ENCODE measurements at places on chromosomes 6 and 20.

DNA sequence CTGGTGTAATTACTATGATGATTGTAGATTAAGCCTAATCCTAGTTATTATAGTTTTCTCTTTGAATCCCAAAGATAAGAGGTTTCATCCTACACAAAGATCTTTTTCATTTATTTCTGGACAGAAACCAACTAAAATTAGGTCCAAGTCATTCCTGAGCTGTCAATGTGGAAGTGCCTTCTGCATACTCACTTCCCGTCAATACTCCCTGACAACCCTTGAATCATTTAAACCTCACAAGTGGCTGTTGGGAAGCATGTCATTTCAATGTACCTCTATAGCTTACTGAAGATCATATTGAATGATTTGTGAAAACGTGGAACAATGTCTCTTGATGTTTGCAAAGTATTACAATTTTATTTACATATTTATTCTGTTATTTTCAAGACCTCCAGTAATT lies 274.1 kb downstream of the HACE1 start:
- H3K4me1 ChIP-seq: peaks cover 14% of the 10 kb centered on the region
- no peak overlapping the region for H3K4me3 ChIP-seq
- H3K27me3 ChIP-seq: no peaks in the 10 kb centered on the region
- no peak for DNase-seq

DNA sequence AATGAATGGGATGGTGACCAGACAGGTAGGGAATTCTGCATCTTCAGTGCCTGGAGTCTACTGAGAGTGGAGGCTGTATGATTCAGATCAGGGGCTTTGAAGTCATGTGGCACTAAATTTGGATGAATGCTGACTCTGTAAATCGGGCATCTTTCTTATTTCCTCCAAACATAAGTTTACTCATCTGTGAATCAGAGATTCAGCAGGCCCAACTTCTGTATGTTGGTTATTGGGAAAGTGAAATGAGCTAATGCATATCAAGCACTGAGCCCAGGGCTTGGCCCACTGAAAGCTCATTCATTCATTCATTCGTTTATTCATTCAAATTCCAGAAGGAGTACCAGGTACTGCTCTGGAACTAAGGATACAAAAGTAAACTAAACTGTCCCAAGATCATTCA lies 192.3 kb upstream of the RIN2 start:
- no peak overlapping the region for H3K4me3 ChIP-seq
- no peak overlapping the region for H3K27ac ChIP-seq
- DNase-seq: no peak
- H3K36me3 ChIP-seq: no peaks in the 10 kb centered on the region
- no peaks in the 10 kb centered on the region for H3K4me1 ChIP-seq

- peaks cover 16% of the 10 kb centered on the region for H3K27me3 ChIP-seq
- no peak for DNase-seq
- peaks cover 2% of the 10 kb centered on the region for H3K36me3 ChIP-seq
- no peak overlapping the region for H3K27ac ChIP-seq
- H3K4me1 ChIP-seq: no peaks in the 10 kb centered on the region
These were observed 14.8 kb upstream of the PCK1 start for GRCh38 chr20:57545927-57546662.

- H3K4me1 ChIP-seq: peaks cover 15% of the 10 kb centered on the region
- H3K36me3 ChIP-seq: no peaks in the 10 kb centered on the region
- no peak overlapping the region for H3K27ac ChIP-seq
- no peaks in the 10 kb centered on the region for H3K27me3 ChIP-seq
- DNase-seq: no peak
These were observed 357.7 kb downstream of the CD83 start for GRCh38 chr6:14475306-14475705.

- peak overlapping the region; percentile 100 for H3K27ac ChIP-seq
- peaks cover 70% of the 10 kb centered on the region for H3K4me1 ChIP-seq
- DNase-seq: no peak
- no peaks in the 10 kb centered on the region for H3K27me3 ChIP-seq
These were observed 12.9 kb upstream of the TBC1D22B start for GRCh38 chr6:37244430-37245310.

DNA sequence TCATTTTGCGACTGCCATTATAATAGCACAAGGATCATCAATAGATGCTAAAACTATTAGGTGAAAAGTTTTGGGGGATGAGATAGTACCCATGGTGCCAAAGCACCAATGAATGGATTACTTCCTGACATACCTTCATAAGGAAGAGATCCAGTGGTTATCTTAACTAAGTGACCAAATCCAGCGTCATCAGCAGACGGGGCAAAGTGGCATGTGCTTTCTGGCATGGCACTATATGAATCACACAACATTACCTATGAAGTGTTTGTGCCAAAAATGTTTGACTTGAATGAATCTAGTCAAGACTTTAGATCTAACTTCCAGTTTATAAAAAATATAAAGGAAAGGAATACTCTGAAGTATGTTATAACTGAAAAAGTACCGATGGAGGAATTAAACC lies 10.8 kb downstream of the TRIM26 start:
- no peak for DNase-seq
- H3K36me3 ChIP-seq: peaks cover 16% of the 10 kb centered on the region
- H3K4me1 ChIP-seq: peaks cover 13% of the 10 kb centered on the region

- H3K27ac ChIP-seq: no peak overlapping the region
- H3K36me3 ChIP-seq: no peaks in the 10 kb centered on the region
- H3K4me1 ChIP-seq: no peaks in the 10 kb centered on the region
- H3K27me3 ChIP-seq: peaks cover 29% of the 10 kb centered on the region
- no peak for DNase-seq
- H3K4me3 ChIP-seq: no peak overlapping the region
These were observed 131.8 kb upstream of the PROKR2 start for GRCh38 chr20:5448449-5449118.

GRCh38 chr6:163375361-163375760 lies 39.2 kb upstream of the QKI start:
- H3K4me3 ChIP-seq: no peak overlapping the region
- H3K27me3 ChIP-seq: no peaks in the 10 kb centered on the region
- no peak for DNase-seq
- no peaks in the 10 kb centered on the region for H3K4me1 ChIP-seq
- no peak overlapping the region for H3K27ac ChIP-seq

- H3K4me1 ChIP-seq: peaks cover 14% of the 10 kb centered on the region
- DNase-seq: no peak
- no peak overlapping the region for H3K4me3 ChIP-seq
- no peaks in the 10 kb centered on the region for H3K27me3 ChIP-seq
- peaks cover 8% of the 10 kb centered on the region for H3K36me3 ChIP-seq
These were observed 236.7 kb downstream of the TMEM242 start for GRCh38 chr6:157086632-157087031.

- no peak overlapping the region for H3K27ac ChIP-seq
- no peak for DNase-seq
- H3K4me3 ChIP-seq: no peak overlapping the region
- H3K27me3 ChIP-seq: peaks cover 34% of the 10 kb centered on the region
These were observed 7.5 kb upstream of the HRH3 start for GRCh38 chr20:62227591-62227976.

GRCh38 chr20:40868551-40869217 lies 159.9 kb upstream of the TOP1 start:
- peak overlapping the region; percentile 2 for H3K27ac ChIP-seq
- no peak for DNase-seq
- H3K4me3 ChIP-seq: no peak overlapping the region

DNA sequence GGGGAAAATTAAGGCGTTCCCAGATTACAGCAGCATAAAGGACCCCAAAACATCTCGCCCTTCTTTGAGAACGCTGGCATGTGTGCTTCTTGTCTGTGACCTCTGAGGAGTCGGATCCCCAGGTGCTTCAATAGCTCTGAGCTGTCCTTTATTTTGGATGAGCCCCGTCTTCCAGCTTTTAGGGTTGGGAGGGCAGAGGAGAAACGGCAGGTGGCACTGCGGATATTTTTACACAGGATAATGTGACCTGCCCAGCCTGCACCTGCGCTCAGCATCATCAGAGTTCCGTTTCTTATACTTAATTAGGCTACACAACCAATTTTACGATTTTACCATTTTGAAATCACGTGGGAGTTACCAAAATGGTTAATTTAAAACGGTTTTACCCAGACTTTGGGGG lies 147.7 kb upstream of the RPS6KA2 start:
- no peak overlapping the region for H3K4me3 ChIP-seq
- H3K27ac ChIP-seq: no peak overlapping the region
- H3K4me1 ChIP-seq: no peaks in the 10 kb centered on the region
- H3K36me3 ChIP-seq: no peaks in the 10 kb centered on the region
- peaks cover 20% of the 10 kb centered on the region for H3K27me3 ChIP-seq
- DNase-seq: no peak

DNA sequence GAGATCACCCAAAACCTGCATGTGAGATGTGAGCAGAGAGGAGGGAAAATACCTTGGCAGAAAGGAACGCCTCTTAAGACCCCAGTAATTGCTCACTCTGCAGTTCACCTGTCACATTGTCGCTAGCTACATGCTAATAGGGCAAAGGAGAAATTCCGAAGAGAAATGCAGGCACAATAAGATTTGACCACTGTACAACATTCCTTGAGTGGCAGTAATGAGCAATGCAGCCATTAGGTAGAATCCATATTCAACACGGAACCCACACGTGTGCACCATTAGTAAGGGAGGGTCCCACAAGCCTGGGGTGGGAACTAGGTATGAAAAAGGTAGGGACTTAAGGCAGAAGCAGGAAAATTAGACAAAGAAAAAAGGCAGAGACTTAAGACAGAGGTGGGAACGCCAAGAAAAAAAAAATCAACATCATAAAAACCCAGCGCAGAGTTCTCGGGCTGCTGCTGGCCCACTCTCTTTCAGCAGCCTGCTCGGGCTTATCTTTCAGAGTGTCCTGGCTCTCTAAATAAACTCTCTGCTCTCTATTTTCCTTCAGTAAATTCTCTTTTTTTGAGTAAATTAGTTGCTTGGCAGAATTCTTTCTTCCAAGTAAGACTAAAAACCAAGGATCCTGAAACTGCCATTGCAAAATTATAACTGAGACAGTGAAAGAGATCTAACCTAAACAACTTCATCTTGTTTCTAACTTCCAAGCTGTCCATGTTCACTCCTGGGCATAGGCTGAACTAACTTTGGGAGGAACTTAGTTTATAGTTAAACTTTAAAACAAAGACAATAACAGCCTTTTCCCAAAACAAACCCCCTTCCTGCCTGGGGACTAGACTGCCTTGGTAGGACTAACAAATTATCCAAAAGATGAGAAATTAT lies 116.5 kb downstream of the CD24 start:
- no peak for DNase-seq
- H3K36me3 ChIP-seq: no peaks in the 10 kb centered on the region
- no peak overlapping the region for H3K27ac ChIP-seq
- H3K4me1 ChIP-seq: no peaks in the 10 kb centered on the region

GRCh38 chr20:33306228-33306627 lies 23.2 kb downstream of the BPIFB1 start:
- H3K27ac ChIP-seq: no peak overlapping the region
- H3K27me3 ChIP-seq: peaks cover 18% of the 10 kb centered on the region
- DNase-seq: no peak
- no peak overlapping the region for H3K4me3 ChIP-seq
- H3K4me1 ChIP-seq: peaks cover 4% of the 10 kb centered on the region

DNA sequence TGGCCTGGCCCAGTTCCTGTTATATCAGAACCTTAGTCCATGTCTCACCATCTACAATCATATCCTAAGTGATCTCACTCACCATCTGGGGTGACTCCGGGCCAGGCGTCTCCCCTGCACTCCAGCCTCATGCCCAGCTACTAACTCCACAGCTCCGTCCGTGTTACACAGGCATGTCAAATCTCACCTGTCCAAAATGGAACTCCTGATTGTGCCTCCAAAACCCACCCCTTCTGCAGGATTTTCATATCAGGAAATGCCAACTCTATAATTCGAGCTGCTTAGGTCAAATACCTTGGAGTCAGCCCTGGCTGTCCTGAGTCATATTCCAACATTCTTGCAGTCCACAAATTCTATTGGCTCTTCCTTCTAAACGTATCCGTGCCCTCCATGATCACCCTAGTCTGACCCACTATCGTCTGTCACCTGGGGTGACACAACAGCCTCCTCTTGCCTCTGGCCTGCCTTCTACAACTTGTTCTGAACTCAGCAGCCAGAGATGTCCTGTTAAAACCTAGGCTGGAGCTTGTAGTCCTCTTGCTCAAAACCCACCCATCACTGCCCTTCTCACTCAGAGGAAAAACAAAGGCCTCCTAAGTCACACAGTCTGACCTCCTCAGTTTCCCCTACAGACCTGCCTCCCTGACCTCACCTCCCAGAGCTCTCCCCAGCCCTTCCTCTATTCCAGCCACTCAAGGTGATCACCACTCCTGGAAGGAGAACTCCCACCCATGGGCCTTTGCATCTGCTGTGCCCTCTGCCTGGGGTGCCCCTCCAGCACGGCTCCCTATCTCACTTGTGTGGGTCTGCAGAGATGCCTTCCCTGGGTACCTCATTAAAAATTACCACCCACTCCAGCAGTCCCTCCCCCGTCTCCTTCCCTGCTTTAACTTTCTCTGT lies 85.3 kb upstream of the SIRPA start:
- DNase-seq: no peak
- H3K36me3 ChIP-seq: no peaks in the 10 kb centered on the region
- H3K27me3 ChIP-seq: no peaks in the 10 kb centered on the region
- H3K4me1 ChIP-seq: peaks cover 74% of the 10 kb centered on the region
- peak overlapping the region; percentile 26 for H3K4me3 ChIP-seq
- peak overlapping the region; percentile 90 for H3K27ac ChIP-seq

DNA sequence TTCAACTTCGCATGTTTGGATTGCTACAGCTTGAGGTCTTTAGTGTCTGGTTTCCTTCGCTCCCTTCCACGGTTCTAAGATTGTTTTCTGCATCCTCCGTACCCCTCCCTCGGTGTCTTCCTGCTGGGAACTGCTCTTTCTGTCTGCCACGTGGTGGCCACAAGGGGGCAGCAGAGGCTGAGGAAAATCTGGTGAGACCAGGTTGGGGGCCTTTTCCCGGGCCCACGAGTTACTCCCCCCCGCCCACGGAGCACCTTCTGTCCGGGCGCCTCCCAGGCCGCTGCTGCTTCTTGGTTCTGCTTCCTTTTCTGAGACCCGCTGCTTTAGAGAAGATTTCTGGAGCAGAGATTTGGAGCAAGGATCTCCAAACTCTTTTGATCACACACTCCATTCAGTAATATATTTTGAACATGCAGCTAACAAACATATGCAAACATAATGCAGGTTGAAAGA lies 21.1 kb upstream of the NOTCH4 start:
- DNase-seq: no peak
- peaks cover 24% of the 10 kb centered on the region for H3K27me3 ChIP-seq
- peaks cover 8% of the 10 kb centered on the region for H3K4me1 ChIP-seq
- H3K27ac ChIP-seq: peak overlapping the region; percentile 63
- H3K4me3 ChIP-seq: peak overlapping the region; percentile 51
- peaks cover 2% of the 10 kb centered on the region for H3K36me3 ChIP-seq

- peak; percentile 90 for DNase-seq
- H3K27ac ChIP-seq: no peak overlapping the region
- peak overlapping the region; percentile 80 for H3K4me3 ChIP-seq
These were observed 631 bp downstream of the PLCB1 start for GRCh38 chr20:8132484-8133309.

Measured in chondrocyte (in vitro differentiated cells).